Right cardiac atrium (tissue), 5 donors: ENCODE measurements at places on chromosomes 6 and 20.

GRCh38 chr6:149289192-149289781 is 28.2 kb upstream of the TAB2 start:
- DNase-seq, result no peak

GRCh38 chr6:38570750-38571149 is 69.0 kb downstream of the BTBD9 start:
- DNase-seq, result no peak

- no peak for DNase-seq
These were observed 17.1 kb upstream of the NTSR1 start for GRCh38 chr20:62691487-62691886.

DNA sequence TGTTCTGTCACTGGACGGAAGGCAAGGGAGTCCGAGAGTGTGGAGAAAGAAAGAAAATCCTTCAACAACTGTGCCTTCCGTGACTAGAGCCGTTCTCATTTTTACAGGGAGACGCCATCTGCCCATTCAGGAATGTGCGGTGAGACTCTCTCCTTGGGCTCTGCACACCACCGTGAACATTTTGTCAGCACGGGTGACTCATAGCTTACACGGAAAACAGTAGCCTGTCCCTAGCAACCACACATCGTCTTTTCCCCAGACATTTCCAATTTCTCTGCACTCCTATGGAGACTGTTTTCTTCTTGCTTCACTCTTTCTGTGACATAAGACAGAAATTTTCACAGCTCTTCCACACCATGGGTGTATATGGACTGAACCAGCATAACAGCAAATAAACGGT is 55.1 kb downstream of the TBXT start:
- DNase-seq, result no peak

- DNase-seq, result no peak
These were observed 127.6 kb downstream of the KIF13A start for GRCh38 chr6:17859846-17860245.

DNA sequence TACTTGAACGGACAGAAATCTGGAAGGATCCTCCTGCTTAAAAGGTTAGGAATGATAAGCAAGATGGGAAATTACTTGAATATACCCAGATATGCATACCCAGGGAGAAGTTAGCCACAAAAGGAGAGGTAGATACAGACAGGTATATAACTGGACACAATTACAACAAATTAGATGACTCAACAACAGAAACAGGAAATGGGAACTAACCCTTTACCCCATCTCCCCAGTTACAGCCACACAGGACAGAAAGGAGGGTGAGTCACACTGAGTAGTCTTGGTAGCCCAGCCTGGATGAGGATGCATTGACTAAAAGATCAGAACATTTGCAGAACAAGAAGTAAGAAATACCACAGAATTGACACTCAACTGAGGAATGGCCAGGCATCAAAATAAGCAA is 61.2 kb downstream of the C6orf52 start:
- no peak for DNase-seq

GRCh38 chr20:42492290-42492689 is 697.4 kb downstream of the PTPRT start:
- no peak for DNase-seq
